Activated CD8-positive, alpha-beta memory T cell treated with anti-CD3 and anti-CD28 coated beads for 36 hours (primary cell): ENCODE measurements at places on chromosomes 4 and X. TPM values are rescaled to one million over a fixed set of nuclear protein-coding genes. Genes with fewer than 3 reads are reported as not detected.

CSN2 gene
- total RNA-seq = not detected

MAGEC1 gene
- total RNA-seq = not detected

TGIF2LX gene
- total RNA-seq = not detected

GDPD2 gene
- not detected for total RNA-seq

TTC29 gene
- not detected for total RNA-seq

HSPA4L gene
- total RNA-seq = 0.90 TPM

PPEF2 gene
- total RNA-seq = not detected

PLAC1 gene
- not detected for total RNA-seq

AWAT2 gene
- total RNA-seq = not detected

HS3ST1 gene
- total RNA-seq = not detected

UGT2B11 gene
- not detected for total RNA-seq

SUV39H1 gene
- 33.1 TPM for total RNA-seq

TMPRSS11A gene
- not detected for total RNA-seq

DKK2 gene
- total RNA-seq = not detected

SMIM31 gene
- not detected for total RNA-seq

TRAPPC11 gene
- total RNA-seq = 23.6 TPM

FAM13A gene
- total RNA-seq = 1.4 TPM

GAGE12J gene
- not detected for total RNA-seq
